ENCODE measurements at places on chromosomes 4 and X. TPM values are rescaled to one million over a fixed set of nuclear protein-coding genes. Genes with fewer than 3 reads are reported as not detected.

PAK3 gene
- total RNA-seq: 2.1 TPM

RBMXL3 gene
- total RNA-seq: not detected

TCEAL5 gene
- total RNA-seq: 0.28 TPM

RBM46 gene
- not detected for total RNA-seq

SASH3 gene
- total RNA-seq: 18.3 TPM

Measured in kidney (tissue), 22 donors.